ENCODE measurements at places on chromosomes 5 and 9.
A peak's percentile ranks its signal among the peaks of the same experiment; 100 is the strongest.

DNA sequence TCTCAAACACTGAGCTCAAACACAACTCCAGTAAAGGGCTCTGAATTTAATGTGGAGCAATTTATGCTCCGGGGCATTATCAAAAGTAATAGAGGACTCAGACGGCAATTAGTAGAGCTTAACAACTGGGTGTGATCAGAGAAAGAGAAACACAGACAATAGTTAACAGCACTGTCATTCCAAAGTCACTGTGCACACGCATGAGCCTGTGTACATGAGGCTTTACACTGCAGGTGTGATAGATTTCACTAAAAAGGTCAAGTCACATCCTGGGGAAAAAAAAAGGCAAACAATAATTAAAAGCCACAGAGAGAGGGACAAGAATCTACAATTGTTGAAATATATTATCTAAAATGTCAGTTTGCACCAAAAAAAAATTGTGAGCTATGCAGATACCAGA is 956.5 kb downstream of the CDH18 start:
- no peak for DNase-seq

DNA sequence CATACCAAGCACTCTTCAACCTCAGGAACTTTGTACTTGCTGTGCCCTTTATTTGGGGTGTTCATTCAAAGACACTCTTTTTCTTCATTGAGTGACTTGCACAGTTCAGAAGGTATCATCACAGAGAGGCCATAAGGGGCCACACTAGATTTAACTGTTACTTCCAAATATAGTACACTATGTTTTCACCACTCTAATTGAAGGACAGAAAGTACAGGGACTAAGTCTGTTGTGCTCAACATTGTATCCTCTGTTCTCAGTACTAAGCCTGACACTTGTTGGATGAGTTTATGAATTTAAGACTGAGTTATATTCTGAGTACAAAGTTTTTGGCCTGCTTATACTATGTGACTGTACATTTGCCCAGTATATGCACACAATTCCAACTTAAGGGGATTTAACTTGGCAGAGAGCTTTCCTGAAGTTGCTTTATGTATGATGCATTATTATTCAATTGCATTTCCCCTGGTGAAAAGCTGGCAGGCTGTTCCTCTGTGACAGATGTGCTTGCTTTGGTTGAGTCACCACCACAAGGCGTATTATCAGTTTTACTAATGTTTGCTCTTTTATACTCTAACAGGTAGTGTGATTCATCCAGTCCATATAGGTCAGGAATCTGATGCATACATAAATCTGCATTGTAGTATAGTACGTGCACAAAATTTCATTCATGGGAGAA is 714.8 kb downstream of the TLR4 start:
- DNase-seq = no peak

GRCh38 chr5:95759005-95759404 is 27.9 kb downstream of the RHOBTB3 start:
- peak; percentile 8 for DNase-seq

GRCh38 chr5:35341189-35341588 is 110.9 kb upstream of the PRLR start:
- DNase-seq = no peak

DNA sequence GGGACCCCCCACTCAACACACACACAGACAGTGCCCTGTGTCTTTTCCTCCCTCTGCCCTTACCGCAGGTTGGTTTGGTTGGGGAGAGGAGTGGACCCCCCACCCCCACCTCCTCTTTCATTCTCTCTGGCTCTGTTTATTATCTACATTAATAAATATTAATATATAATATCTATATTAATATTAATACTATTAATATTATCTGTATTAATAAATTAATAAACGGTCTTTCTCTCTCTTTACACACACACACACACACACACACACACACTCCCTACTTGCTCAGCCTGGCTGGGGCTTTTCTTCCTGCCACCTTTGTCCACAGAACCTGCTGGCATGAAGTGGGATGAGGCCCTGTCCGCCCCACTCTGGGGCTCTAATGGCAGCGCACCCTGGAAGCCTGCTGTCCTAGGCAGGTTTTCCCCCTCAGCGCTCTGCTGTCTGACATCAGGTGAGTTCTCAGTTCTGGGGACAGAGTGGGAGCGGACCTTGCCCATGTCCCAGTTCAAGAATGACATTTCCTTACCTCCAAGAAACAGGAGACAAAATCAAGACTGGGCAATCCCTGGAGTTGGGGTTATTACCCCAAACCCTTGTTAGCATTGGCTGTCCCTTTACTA is 10.5 kb upstream of the SMIM32 start:
- DNase-seq = no peak

DNA sequence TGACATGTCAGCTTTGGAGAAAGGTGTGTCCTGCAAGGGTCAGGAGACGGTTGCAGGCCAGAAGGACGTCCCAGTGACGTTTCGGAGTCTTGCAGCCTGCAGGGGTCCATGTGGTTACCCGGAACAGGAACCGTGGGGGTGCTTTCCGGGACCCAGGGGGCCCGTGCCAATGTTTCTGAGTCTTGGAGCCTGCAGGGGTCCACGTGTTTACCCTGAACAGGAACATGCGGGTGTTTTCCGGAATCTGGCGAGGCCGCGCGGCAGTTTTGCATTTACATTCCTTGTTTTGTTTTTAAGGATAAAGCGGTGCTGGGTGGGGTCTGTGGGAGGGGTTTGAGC is 30.6 kb downstream of the NKD2 start:
- DNase-seq = no peak

DNA sequence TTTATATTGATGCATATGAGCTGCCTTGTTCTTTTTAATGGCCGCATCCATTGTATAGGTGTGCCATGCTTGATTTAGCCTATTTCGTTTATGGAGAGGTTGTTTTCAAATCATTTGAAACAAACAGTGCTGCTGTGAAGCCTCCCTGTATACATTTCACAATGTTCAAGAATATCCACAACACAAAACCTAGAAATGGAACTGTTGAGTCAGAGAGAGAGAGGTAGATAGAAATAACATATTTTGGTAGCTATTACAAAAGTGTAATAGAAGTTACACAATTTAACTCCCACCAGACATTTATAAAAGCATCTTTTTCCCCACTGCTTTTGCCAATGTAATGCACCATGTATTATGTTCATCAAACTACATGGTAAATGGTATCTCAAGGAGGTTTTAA is 82.0 kb downstream of the FRMD3 start:
- no peak for DNase-seq

DNA sequence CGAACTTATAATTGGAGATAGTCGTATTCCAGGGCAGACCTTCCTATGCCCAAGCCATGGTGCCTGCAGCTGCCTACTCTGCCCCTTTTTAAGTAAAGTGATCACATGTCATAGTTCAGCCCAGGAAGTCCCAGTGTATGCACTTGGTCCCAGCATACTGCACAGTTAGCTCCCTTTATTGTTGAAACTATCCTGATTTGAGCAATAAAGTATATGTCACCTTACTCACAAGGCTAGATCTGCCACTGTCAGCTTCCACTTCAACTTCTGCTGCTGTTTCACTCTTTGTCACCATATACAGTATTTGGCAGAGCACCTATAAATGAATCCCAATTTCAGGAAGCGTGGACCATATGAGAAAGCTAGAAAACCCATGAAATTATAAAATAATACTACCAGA is 103.8 kb upstream of the PTGER4 start:
- no peak for DNase-seq

DNA sequence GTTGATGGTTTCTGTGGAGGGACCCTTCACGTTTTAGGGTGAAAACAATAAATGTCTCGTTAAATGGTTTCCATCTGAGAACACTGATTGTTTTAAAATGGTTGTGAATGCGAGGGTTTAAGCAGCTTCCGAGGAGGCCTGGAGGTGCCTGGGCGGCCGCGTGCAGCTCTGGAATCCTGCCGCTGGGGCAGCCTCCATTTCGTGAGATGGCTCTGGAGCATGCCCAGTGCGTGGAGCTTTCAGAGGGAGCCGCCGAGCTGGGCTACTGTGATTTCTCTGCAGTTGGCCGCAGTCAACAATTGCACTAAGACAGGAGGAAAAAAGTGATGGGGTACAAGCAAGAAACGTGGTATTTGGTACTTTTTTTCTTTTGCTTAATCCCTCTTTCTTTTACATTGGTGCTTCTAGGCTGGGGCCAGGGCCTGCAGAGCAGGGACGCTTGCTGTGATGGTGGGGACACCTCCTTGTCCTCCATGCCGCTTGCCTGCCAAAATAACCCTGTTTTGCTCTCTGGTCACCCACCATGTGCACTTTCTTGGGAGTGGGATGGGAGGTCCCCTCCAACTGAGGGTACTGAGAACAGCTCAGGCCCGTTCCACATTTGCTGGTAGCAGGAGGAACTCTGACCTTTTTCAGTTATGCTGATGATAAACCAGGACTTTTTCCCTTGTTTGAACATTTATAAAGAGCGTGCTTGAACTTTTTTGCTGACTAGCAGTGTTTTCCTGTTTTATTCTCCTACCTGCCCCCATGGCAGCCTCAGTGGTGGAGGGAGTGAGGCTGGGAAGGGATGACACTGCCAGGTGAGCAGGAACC is 47.1 kb downstream of the EHMT1 start:
- DNase-seq = no peak

GRCh38 chr5:5359618-5360017 is 62.9 kb upstream of the ICE1 start:
- no peak for DNase-seq
